Jurkat, Clone E6-1 (cell line): ENCODE measurements at places on chromosomes 4 and X.
A peak's percentile ranks its signal among the peaks of the same experiment; 100 is the strongest.

- DNase-seq, result no peak
Observed at GRCh38 chr4:99622341-99622740, 35.3 kb downstream of the C4orf54 start.

DNA sequence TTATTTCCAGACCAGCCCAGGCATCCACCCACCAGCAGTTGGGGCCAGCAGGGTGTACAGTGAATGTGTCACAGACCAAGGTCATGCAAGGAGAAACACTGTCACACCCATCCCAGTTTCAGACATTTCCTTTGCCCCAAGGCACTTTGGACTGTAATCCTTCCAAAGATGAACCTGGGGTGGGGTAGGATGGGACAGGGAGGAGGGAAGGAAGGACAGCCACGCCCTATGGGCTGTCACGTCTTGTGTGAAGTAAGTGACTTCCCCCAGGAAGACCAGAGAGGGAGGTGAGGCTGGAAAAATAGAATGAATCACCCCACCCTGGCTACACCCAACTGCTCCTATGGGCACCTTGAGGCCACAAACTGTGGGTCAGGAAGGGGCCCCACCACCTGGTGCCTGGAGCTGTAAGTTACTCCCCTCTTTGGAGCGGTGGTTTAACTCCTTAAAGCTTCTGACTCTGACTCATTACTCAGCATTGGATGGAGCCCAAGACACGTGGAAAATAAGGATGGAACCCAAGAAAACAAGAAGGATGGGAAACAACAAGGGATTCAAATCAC lies 349.9 kb upstream of the KLF3 start:
- DNase-seq, result no peak

DNA sequence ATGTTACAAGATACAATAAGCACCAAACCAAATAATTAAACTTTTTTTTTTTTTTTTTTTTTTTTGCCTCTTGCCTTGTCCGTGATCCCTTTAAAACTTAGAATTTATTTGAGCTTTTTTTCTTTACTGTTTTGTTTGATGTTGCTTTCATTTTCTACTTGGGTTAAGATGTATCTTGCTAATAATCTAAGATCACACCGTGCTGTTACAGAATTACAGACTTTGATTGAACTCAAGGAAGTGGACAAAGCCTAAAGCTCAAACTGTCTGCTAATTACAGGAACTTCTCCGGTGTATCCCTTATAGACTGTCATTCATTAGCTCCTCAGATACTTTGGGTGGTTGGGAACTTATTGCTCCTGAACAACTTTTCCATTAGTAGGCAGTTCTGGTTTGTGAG lies 26.5 kb downstream of the STIM2 start:
- peak; percentile 37 for DNase-seq

DNA sequence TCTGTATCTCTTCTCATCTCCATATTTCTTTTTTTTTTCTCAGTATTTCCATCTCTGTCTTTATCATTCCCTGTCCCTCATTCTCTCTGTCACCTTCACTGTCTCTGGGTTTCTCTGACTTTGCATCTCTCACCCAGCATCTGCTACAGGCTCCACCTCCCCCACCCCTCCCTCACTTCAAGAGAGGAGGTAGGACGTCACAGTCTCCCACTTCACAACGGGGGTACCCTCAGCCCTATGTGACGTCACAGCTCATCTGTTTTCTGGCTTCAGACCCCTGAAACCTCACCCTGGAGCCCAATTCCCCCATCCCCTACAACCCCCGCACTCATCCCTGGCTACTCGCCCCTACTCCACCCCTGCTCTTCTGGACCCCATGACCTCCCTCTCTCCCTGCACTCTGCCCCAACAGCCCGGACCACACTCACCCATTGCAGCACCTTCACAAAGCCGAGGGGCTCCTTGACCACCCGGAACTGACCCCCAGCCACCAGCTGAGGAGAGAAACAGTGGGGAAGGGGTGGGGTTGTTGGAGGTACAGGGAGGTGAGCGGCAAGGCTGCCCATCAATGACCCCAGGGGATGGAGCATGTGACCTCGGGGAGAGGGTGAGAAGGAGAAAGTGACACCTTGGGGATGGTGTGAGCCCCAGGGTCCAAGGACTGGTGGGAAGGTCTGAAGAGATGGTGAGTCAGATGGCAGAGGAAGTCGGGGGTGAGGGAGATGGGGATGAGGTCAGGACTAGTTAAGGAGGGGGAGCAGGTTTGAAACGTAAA lies 1.3 kb downstream of the SYP start:
- DNase-seq, result no peak

DNA sequence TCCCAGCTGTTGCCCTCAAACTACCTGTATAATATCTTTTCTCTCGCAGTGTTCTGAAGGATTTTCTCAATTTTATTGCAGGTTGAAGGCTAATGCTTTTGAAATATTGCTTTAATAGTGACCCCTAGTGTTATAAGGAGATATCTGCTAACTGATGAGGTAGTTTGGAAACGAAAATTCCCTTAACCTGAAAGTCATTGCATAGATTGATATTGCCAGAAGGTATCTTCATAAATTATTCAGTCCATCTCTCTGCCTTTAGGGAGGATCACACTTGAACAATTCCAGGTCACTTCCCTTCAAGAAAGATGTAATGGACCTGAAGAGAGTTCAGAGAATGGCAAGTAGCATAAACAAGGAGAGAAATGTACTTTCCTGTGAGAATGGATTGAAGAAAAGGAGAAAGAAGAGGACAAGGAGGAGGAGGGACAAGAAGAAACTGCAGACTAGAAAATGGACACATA lies 44.1 kb downstream of the TIGD4 start:
- peak; percentile 35 for DNase-seq

DNA sequence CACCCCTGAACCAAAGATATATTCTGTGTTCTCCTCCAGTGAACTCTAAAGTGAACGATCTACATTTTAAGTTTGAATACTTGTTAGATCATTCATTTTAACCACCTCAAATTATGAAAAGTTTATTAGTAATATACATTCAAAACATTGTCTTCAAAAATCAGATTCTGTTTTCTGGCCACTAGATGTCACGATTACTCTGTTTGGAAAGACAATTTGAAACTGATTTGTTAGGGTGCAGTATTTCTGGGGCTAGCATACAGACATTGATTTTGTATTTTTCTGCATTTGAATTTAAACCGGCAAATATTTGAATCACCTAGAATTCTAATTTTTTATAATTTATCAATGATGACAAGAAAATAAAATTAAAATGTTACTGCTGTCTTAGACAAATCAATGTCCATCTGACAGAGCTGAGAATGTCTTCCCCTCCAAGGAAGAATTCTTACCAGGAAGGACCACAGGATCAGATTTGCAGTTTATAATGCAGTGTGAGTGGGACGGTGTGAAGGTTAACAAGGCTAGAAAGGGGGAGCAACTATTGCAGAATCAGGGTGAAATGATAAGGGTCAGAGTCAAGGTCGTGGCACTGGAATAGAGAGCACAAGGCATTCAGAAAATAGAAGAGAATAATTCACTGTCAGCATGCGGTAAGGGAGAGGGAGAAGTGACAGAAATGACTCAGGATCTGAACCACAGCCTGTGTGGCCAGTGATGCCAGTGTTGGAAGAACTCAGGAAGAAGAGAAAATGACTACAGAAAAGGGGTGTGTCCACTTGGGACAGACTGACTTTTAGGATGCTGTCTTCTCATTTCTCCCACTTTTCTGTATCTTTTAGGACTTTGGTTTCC lies 91.6 kb downstream of the ANXA10 start:
- peak; percentile 34 for DNase-seq
